B cell (primary cell): ENCODE measurements at places on chromosomes 13 and 19. TPM values are rescaled to one million over a fixed set of nuclear protein-coding genes. Genes with fewer than 3 reads are reported as not detected.

DNA sequence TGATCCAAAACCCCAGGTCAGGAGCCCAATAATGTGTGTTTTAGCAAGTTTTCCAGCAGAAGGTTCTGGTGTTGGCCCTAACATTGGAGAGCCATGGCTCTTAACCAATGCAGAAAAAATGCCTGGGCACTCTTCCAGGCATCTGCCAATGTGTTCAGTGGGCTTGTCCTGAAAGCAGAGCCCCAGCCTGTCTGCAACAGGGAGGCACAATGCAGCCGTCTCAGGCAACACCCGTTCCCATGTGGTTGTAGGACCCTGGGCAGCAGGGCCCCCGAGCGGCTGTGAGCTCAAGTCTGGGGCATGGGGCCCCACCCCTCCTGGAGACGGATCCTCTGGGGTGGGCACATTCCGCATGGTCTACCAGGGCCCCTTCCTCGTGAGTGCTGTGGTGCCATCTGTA, 58.1 kb upstream of the SIAH3 start:
- H3K36me3 ChIP-seq = no peaks in the 10 kb centered on the region
- H3K4me1 ChIP-seq = no peaks in the 10 kb centered on the region
- no peaks in the 10 kb centered on the region for H3K27me3 ChIP-seq
- no peak for DNase-seq
- H3K4me3 ChIP-seq = no peak overlapping the region

DNA sequence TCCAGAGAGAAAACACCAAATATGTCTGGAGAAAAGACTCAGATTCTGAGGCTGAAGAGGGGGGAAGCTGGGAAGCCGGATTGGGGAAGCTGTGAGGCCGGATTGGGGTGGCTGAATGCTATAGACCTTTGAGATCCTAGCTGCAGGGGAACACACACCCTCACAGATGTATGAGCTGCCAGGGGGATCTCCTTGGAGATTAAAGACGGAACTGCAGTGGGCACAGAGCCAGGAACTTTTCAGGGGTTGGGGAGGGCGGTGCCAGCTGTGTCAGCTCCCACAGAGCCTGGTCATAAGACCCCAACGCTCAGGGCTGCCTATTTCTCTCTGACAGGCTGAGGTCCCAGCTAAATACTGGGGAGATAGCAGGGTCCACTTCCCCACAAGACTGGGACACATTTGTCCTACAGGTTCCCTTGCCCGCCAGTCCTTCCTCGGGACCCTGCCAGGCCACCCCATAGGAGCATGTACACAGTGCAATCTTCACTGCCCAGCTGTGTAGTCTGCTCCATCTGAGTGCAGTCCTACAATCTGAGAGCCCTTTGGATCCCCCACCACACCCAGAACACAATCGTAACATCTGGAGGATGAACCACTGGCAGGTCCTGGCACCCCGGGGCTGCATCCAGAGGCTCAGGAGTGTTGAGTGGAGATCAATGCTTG, 1893.9 kb downstream of the PCDH9 start:
- no peaks in the 10 kb centered on the region for H3K27me3 ChIP-seq
- DNase-seq = no peak
- no peak overlapping the region for H3K27ac ChIP-seq
- H3K4me3 ChIP-seq = no peak overlapping the region

GRCh38 chr13:63696055-63696454, 2280.4 kb upstream of the PCDH20 start:
- DNase-seq = no peak
- no peaks in the 10 kb centered on the region for H3K27me3 ChIP-seq
- no peaks in the 10 kb centered on the region for H3K36me3 ChIP-seq
- no peak overlapping the region for H3K27ac ChIP-seq

DNA sequence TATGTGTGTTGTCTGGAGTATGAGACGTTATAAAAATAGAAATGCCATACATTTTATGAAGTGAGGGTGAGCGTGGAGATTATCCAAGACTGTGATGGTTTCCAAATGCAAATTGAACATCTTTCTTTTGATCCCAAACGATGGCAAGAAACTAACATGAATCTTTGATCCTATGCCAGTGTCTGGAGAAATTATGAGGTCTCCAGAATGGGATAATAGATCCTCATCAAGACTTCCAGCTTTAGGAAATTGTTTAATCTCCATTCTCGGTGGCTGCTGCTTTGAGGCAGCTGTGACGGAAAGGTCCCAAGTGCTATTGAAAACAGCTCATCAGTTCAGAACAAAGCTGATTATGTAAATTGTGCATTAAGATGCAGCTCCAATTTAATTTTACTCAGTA, 30.8 kb downstream of the CBY2 start:
- no peaks in the 10 kb centered on the region for H3K36me3 ChIP-seq
- H3K4me1 ChIP-seq = no peaks in the 10 kb centered on the region
- H3K27ac ChIP-seq = no peak overlapping the region
- H3K4me3 ChIP-seq = no peak overlapping the region

DNA sequence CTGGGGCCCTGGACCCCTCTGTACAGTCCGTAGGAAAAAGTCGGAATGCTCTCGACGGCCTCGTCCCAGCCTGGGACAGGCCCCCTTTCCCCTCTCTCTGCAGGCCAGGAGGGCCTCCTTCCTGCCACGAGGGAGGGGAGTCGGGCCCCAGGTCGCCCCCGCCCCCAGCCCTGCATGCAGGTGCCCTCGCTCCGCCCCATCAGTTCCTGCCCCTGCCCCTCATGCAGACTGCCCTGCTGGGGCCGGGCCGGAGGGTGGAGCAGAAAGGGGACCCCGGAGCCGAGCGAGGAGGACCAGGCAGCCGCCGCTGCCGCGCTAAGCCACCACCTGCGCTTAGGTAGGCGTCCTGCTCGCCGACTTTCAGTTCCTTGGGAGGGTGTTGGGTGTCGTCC, 7.3 kb downstream of the LYL1 start:
- no peaks in the 10 kb centered on the region for H3K27me3 ChIP-seq
- H3K4me3 ChIP-seq = peak overlapping the region; percentile 92
- H3K27ac ChIP-seq = peak overlapping the region; percentile 87
- H3K4me1 ChIP-seq = peaks cover 26% of the 10 kb centered on the region
- peaks cover 15% of the 10 kb centered on the region for H3K36me3 ChIP-seq

- peaks cover 4% of the 10 kb centered on the region for H3K36me3 ChIP-seq
- H3K27ac ChIP-seq = no peak overlapping the region
- no peak overlapping the region for H3K4me3 ChIP-seq
- peaks cover 4% of the 10 kb centered on the region for H3K4me1 ChIP-seq
Observed at GRCh38 chr13:41842036-41842620, 118.8 kb downstream of the VWA8 start.

CRX gene
- total RNA-seq = 0.07 TPM in 1 of 2 replicates, not detected in the other

- H3K36me3 ChIP-seq = no peaks in the 10 kb centered on the region
- no peak for DNase-seq
- H3K4me1 ChIP-seq = no peaks in the 10 kb centered on the region
- H3K4me3 ChIP-seq = no peak overlapping the region
- no peak overlapping the region for H3K27ac ChIP-seq
Observed at GRCh38 chr13:41384749-41385503, 72.4 kb upstream of the RGCC start.

DNA sequence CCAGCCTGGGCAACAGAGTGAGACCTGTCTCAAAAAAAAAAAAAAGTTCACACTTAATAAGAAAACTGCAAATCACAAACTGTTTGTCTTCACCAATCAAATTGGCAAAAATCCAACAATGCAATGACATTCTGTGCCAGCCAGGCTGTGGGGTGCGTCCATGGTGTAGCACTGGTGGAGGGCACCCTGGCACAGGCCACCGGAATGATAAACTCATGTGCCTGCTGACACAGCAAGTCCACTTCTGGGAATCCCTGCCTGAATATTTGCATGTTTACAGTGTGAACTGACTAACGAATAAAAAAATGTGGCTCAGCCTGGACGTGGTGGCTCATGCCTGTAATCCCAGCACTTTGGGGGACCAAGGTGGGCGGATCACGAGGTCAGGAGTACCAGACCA, 1.6 kb upstream of the LRRC25 start:
- H3K27ac ChIP-seq = no peak overlapping the region
- no peaks in the 10 kb centered on the region for H3K27me3 ChIP-seq
- H3K4me3 ChIP-seq = no peak overlapping the region
- H3K4me1 ChIP-seq = peaks cover 41% of the 10 kb centered on the region
- H3K36me3 ChIP-seq = no peaks in the 10 kb centered on the region

DNA sequence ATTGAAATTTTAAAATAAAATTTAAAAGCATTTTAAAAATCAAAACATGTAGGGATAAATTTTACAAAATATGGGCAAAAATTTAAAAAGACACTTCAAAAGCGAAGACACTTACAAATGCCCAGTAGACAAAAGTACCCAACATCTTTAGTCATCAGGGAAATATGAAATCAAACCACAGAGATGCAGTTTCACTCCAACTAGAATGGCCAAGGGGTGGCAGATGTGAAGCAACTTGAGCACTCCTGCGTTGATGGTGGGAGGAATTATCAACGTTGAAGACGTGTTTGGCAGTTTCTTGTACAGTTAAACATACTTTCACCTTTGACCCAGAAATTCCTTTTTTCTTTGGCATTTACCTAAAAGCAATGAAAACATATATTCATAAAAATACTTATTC, 518.0 kb upstream of the SGCG start:
- no peak for DNase-seq
- H3K36me3 ChIP-seq = no peaks in the 10 kb centered on the region
- no peak overlapping the region for H3K4me3 ChIP-seq
- no peaks in the 10 kb centered on the region for H3K4me1 ChIP-seq

DNA sequence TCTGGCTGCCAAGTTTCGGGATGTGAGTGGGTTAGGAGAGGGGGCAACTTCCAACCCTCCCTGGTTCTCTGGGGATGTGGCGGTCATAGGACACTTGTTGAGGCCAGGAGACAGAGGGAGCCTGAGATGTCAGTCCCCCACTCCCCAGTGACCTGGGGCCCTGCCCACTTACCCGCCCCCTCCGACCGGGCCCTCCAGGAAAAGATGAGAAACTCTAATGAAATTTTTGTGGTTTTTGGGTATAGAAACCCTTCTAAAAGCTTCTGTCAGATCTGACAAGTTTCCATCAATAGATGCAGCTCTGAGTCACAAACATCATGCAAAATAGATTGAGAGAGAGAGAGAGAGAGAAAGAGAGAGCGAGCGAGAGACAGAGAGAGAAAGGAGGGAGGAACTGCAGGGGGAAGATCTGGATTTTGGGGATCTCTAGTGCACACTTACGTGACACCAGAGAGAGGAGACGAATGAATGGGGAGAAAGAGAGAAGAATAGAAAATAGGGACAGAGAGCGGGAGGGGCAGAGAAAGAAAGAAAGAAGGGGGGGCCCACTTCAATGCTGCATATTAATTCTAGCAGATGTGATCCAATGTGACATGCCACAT, 94.0 kb downstream of the PTPRS start:
- DNase-seq = no peak
- H3K27ac ChIP-seq = no peak overlapping the region
- no peak overlapping the region for H3K4me3 ChIP-seq
- H3K27me3 ChIP-seq = no peaks in the 10 kb centered on the region
- H3K4me1 ChIP-seq = no peaks in the 10 kb centered on the region
- H3K36me3 ChIP-seq = no peaks in the 10 kb centered on the region

DNA sequence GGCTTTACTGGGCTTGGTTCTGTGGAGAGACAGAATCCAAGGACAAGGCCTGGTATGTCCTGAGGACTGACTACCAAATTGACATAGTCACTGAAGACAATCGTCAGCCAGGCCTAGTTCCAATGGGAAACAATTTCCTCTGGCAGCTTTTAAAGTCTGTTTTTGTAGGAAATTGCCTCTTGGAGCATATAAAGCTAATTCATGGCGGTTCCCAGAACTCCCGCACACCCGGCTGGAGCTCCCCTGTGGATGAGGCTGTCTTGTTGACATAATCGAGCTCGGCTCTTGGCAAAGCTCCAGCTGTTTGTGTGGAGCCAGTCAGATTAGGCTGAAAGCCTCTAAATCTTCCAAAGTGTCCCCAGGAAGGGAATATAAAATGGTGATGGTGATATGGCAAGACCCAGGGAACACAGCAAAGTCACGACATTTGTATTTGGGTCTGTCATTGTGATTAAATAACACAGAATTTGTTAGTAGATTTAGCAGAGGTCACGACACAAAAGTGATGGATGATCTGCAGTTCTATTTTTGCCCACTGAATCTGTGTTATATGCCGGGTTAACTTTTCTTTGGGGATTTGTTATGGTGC, 395.0 kb downstream of the PCDH9 start:
- H3K4me1 ChIP-seq = peaks cover 11% of the 10 kb centered on the region
- DNase-seq = no peak
- H3K27ac ChIP-seq = no peak overlapping the region
- H3K4me3 ChIP-seq = no peak overlapping the region

GRCh38 chr13:89857502-89857901, 1490.0 kb upstream of the MIR17HG start:
- no peak overlapping the region for H3K27ac ChIP-seq
- H3K36me3 ChIP-seq = no peaks in the 10 kb centered on the region
- H3K27me3 ChIP-seq = no peaks in the 10 kb centered on the region
- no peak overlapping the region for H3K4me3 ChIP-seq
- H3K4me1 ChIP-seq = no peaks in the 10 kb centered on the region
- no peak for DNase-seq
